Head of caudate nucleus (tissue), 42 donors: ENCODE measurements at places on chromosomes 12 and 14.

GRCh38 chr12:27900920-27901879 is 71.3 kb downstream of the PTHLH start:
- no peak for DNase-seq

DNA sequence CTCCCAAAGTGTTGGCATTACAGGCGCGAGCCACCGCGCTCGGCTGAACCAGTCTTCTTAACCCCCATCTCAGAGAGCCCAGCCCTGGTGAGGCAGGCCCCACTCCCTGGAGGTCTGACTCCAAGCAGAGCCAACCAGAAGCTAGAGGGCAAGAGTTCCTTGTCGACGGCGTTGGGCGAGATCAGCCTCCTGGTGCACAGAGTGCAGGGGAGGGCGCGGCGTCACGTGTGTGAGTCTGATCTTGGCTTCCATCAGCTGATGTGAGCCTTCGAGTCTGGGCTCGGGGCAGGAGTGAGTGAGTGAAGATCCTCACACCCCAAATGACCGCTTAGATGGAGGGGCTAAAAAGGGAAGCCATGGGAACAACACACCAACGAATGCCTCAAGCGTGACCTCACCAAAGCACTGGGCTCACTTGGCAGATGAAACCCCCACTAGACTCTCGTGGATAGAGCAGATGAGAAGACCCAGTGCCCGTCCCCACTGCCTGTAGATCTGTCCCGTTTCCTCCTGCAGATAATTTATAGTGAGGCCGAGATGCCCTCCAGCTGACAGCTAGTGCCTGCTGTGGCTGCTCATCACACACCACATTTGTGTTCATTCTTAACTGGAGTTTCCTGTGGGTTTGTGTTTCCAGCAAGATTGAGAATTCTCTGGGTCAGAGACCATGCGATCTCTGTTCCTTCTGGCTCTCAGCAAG is 28.6 kb upstream of the ADGRD1 start:
- DNase-seq: no peak

GRCh38 chr12:93378998-93379325 is 1.2 kb downstream of the NUDT4 start:
- DNase-seq: no peak

GRCh38 chr14:33030386-33030785 is 91.7 kb downstream of the NPAS3 start:
- DNase-seq: no peak

- DNase-seq: no peak
Measured at GRCh38 chr14:94123868-94124267, 5.5 kb downstream of the IFI27L2 start.

DNA sequence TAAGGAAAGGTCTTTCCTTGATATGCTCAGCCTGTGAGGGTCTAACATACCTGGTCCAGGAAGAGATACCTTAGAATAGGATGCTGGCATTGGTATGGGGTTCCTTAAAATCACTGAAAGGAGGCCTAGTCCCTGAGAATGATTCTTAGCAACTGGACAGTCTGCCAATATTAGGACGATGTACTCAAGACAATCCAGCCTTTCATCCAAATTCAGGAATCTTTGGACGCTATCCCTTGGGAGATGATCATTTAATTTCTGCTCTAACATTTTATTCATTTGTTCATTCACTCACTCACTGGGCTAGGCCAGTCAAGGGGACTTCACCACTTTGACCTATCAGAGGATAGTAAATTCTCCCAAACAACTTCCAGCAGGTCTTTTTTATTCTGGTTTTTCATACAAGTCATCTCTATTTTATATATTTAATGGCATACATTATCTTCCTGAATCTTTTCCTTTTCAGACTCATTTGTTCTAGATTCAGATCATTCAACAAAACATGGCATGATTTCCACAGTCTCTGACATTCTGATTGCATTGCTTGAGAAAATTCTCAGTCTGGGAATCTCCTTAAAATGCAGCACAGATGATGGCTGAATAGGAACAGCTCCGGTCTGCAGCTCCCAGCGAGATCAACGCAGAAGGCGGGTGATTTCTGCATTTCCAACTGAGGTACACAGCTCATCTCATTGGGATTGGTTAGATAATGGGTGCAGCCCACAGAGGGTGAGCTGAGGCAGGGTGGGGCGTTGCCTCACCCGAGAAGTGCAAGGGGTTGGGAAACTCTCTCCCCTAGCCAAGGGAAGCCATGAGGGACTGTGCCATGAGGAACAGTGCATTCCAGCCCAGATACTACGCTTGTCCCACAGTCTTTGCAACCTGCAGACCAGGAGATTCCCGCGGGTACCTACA is 118.0 kb upstream of the PRICKLE1 start:
- peak; percentile 15 for DNase-seq

DNA sequence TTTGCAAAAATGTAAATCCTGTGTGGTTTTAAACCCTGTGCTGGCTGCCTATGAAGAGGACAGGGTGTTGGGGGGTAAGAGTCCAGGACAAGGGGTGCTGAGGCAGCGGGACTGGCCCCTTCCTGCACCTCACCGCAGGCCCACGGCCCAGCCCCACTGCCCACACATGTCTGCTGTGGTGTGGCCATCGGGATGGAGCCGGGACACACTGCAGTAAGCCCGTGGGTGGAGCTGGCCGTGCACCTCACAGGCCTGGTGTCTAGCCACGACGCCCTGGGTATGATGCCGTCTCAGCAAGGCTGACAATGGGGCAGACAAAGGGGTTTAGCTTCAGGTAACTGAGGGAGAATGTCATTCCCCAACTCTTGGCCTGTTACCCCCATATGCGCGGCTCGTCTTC is 19.6 kb downstream of the AMN start:
- no peak for DNase-seq

- DNase-seq: peak; percentile 69
Measured at GRCh38 chr12:98894412-98895085, 249.5 kb downstream of the APAF1 start.

DNA sequence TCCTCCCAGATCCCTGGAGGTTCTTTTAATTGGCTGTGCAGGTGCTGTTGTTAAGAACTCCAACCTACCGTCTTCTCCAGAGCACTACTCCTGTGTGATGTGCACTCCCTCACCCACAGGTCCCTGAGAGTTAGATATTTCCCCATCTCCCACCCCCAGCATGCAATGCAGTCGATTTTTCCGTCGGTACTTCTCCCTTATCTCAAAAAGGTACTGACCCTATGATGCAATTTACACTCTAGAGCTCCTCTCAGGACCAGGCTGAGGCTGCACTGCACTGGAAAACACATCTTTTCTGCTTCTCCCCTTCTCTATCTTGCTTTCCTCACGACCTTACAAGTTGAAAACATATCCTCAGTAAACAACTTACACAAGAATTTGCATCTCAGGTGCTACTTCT is 312.4 kb upstream of the TBX3 start:
- no peak for DNase-seq

DNA sequence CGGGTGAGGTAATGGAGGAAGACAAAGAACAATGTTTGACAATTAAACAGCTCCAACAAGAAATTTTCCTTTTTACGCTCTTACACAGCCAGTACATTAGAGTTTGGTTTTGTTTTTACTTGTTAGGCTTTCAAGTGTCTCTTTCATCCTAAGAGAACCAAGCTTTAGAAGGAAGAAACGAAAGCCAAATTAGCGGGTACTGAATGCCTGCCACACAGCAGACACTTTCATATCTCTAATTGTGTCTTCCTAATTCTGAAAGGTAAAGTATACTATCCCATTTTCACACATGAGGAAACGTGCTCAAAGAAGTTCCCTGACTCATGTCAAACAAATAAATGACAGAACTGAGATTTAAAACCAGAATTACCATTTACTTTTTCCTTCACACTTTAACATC is 65.0 kb downstream of the CDK17 start:
- DNase-seq: no peak

- no peak for DNase-seq
Measured at GRCh38 chr12:104591257-104591885, 134.6 kb downstream of the CHST11 start.

GRCh38 chr14:68408680-68409079 is 384.2 kb downstream of the ZFP36L1 start:
- DNase-seq: no peak

GRCh38 chr14:28772613-28773012 is 6.0 kb downstream of the FOXG1 start:
- DNase-seq: no peak
